ENCODE measurements at places on chromosomes 1 and 21.
A peak's percentile ranks its signal among the peaks of the same experiment; 100 is the strongest.

DNA sequence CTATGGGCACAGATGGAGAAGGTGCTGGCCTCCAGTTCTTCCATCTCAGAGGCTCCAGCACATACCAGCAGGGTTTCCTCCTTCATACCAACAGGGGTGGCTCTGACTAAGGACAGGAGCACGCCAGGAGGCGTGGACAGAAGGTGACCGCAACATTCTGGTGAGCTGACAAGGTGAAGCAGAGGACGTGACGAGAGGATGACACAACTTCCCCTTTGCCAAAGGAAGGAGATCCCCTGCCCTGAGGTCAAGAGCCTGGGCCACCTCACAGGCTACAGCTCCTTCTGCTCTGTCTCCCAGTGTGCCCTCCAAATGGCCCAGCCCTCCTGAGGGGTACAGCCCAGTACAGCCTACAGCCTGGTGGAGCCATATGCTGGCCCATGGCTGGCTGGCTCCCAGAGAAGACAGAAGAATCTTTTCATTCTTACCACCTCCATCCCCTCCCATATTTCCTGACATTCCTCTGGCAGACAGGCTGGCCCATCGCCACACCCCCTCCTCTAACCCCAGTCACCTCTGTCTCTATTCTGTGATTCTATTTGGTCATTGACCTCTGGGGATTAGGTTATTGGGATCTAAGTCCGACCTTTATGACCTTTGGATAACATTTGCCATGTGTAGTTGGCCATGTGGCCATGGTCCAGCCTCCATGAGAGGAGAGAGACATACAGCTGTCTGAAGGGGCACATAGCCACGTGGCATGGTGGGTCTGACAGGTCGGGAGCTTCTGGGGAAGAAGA is 5.1 kb upstream of the LAMB3 start:
- peak; percentile 57 for DNase-seq

DNA sequence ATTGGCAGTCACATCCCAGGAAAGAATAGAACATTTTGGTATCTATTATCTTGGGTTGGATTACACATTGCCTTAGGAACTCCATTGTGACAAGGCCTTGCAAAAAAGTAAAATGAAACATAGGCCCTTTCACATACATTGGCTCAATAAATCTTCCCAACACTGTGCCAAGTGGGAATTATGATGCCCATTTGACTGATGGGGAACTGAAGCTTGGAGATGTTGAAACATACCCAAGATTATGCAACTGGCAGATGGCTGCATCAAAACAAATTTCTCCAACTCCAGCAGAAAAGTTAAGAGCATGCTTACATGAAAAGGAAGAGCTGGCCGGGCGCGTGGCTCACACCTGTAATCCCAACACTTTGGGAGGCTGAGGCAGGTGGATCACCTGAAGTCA is 26.9 kb downstream of the PLEKHO1 start:
- DNase-seq = no peak

- DNase-seq = no peak
Measured at GRCh38 chr1:165954940-165955339, 127.5 kb downstream of the UCK2 start.

- DNase-seq = no peak
Measured at GRCh38 chr1:7827126-7827955, 25.5 kb downstream of the UTS2 start.

DNA sequence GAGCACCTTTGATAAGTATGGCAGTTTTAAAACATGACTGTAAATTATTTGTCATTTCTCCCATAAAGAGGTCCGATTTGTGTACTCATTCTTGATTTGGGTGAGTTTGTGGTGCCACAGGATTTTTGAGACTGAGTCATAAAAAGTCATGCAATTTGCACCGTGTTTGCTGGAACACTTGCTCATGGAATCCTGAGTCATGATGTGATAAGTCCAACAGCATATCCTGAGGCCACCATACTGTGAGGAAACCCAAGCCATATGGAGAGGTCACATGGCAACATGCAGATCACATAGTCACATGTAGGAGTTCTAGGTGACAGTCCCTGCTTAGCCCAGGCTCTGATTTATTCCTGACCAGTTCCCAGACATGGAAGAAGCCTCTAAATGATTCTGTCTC is 40.8 kb upstream of the PRRX1 start:
- peak; percentile 26 for DNase-seq

DNA sequence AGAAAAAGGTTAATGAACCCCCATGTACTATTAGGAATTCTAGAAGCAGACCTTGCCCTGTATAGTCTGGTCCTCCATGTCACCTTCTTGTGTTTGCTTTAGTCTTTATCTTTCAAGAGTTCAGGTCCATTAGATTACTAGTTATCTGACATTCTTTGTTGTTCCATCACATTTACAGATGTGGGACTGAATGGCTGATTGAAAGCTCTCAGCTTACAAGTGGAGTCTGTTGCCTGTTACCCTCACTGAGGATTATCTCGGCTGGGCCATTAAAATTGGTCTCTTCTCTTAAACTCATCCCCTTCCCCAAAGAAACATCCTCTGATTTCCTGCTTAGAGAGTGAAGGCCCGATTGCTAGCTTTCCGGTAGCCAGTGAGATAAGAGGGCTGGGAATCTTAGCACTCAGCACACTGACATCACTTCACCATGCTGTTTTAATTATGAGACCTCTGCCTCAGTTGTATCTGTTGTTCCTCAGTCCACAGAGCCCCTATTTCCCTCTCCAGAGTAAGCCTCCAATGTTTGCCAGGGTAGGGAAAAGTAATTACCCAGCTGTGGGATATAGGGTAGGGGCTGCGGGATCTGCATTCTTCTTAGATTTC is 76.8 kb downstream of the LPGAT1 start:
- DNase-seq = no peak
